ENCODE measurements at places on chromosomes 16 and 17.

GRCh38 chr17:49602783-49603182, 27.1 kb downstream of the NXPH3 start:
- no peak for DNase-seq

GRCh38 chr16:85913688-85914422, 14.9 kb downstream of the IRF8 start:
- no peak for DNase-seq

- peak; percentile 54 for DNase-seq
These were observed 17.7 kb downstream of the POLR3E start for GRCh38 chr16:22314661-22315626.

DNA sequence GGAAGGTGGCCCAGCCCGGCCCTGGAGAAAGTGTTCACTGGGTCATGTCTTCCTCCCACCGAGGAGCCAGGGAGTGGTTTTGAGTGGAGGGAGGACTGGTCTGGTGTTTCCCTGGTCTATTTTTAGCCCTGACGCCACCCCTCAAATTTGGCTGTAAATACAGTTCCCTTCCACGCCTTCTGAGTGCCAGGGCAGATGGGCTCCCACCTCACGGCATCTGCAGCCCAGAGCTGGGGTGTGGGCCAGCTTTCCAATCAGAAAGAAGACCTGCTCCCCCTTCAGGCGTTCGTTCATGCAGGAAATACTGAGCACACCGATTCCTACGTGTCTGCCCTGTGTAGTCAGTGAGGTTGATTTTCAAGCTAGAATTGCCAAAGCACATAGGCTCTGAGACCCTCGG, 53.7 kb downstream of the SNX20 start:
- DNase-seq = no peak

DNA sequence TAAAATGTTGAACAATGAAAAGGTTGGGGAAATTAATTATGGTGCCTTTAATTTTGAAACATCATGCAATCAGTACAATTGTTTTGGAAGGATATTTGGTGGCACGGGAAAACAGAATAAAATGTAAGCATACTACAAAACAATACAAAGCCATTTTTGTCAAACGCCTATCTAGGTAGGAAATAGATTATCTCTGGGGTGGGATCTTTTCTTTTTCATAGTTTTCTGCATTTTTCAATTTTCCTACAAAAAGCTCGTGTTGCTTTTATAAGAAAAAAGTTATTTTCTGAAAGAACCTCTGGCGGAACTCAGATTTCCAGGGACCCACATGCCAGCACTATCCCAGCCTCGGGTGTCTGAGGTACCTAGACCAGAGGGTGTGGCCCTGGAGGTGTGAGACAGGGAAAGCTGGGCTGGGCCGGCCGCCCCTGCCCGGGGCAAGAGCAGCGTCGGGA, 961 bp upstream of the MAP3K3 start:
- no peak for DNase-seq

DNA sequence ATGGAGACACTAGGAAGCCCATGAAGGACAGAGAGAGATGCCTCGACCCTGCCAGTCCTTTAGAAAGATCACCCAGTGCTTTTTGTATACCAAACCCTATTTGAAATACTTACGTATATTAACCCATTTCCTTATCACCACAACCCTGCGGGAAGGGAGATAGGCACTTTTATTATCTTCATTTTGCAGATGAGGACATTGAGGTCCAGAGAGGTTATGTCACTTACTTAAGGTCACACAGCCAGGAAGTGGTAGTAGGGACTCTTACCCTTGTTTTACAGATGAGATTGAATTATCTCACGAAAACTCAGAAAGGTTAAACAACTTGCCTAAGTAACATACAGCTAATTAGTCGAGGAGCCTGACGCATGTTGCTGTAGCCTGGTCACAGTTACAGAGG, 38.2 kb downstream of the IL4R start:
- DNase-seq = no peak

- DNase-seq = no peak
These were observed 31.2 kb downstream of the LYRM9 start for GRCh38 chr17:27862004-27862403.

DNA sequence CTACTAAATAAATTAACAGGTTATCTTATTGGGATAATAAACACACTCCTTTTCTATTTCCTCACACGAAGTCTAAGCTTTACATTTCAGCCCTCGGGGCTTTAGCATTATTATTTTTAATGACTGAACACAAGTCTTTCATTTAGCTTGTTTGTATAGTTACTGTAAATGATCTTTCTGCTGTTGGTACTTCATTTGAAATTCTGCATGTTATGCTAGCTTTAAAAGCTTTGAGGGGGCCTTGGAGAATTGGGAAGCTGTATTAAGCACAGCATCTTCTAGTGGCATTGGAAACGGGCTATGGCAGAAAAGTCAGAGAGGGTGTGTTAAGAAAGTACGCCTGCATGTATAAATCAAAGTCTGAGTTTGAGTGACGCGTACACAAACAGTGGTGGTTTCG, 243.7 kb downstream of the FTO start:
- no peak for DNase-seq

DNA sequence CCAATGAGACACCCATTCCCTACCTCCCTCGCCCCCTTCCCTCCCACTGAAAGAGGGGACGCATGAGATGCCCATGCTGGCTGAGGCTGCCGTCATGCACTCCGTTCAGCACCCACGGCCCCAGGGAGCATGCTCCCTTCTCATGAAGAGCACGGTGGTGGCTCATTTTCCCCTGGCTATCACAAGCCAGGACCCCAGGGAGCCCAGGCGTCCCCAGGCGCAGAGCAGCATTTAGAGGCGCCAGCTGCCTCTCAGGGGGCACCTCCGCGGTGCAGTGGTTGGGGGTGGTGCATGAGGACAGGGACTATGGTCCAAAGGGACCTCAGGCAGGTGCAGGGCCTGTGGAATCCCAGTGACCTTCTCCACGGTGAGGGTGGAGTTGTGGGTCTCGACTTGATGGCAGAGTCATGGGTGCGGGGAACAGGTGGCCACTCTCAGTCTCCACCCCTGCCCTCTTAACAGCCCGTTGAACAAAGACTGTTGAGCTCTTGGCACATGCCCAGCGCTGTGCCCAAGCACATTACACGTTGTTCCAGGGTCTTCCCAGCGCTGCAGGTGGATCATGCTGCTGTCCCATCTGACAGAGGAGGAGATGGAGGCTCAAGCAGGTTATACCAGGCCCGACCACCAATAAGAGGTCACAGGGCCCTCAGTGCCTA, 13.6 kb downstream of the KIF19 start:
- DNase-seq = no peak

DNA sequence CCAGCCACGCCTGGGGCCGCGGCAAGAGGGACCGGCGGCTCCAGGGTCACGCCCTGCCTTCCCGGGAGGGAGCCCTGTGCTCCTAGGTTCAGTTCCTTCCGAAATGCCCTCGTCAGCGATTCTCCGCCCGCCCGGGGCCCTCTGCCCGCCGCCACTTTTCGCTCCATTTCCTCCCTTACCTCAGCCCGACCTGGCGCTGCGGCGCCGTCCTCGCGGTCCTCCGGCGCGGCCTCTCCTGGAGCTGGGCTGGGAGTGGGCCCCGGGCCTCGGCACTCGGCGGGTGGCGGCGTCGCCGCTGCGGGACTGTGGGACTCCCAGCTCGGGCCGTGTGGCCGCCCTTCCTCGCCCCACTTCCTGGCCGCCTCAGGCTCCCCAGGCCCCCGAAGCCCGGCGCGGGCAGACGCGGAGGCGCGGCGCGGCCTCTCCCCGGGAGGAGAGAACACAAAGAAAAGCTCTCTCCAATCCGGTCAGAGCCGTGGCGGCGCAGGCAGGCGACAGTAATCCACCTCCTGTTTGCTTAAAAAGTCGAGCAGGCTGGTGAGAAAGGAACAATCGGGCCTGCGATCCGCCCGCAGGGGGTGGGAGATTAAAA, 1.6 kb downstream of the BAHCC1 start:
- DNase-seq = peak; percentile 87

- DNase-seq = peak; percentile 88
These were observed 6.7 kb downstream of the BAHCC1 start for GRCh38 chr17:81401723-81402529.

DNA sequence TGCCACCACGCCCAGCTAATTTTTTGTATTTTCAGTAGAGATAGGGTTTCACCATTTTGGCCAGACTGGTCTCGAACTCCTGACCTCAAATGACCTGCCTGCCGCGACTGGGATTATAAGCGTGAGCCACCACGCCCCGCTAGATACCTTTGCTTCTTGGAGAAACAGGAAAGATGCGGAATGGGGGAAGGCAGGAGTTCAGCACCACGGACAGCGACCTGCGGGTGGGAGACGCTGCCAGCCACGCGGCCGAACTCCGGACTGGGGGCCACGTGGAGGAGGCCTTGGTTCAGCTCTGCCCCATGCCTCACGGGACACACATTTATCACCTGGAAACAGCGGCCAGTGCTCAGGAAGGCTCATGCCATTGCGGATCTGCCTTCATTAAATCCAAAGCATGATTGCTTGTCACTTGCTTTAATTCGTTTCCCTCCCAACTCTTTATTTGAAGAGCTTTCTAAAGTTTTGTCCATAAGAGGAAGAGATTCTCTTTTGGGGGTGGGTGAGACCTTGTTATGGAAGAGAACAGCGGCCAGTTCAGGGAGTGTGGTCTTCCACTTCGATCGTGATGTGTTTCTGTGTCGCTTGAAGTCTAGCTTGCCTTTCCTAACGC, 219.9 kb downstream of the ENGASE start:
- DNase-seq = peak; percentile 95

- DNase-seq = no peak
These were observed 116.3 kb downstream of the TANC2 start for GRCh38 chr17:63082273-63082861.

DNA sequence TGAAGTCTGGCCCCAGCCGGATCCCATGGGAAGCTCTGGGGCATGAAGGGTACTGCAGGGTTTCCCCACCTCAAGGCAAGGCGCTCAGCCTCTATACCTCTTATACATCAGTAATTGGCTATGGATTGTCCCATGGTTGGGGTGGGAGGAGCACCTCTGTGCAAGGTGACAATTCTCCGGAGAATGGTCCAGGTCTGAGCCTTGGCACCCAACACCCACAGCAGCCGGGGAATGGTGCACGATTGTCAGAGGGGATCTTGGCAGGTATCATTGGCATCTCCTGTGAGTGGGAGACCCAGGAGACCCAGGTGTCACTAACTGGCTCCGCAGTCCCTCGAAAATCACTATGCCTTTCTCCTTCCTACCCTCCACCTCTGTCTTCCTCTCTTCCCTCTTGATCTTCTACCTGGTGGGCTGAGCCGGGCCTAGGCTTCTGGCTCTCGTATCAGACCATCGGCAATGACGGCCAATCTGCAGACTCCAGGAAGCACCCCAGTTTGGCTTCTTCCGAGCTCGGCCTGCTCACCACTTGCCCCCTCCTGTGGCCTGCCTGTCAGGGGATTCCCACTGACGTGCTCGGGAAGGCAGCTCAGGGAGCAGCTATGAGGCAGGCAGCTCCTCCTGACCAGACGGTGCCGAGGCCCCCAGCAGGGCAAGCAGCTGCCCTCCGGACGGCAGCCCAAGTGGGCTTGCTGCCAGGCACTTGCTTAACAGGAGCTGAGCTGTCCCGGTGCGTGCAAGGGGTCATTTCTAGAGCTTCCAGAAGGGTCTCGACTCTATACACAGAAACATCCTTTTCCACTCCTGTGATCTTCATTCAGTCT, 10.0 kb upstream of the CALB2 start:
- no peak for DNase-seq

- no peak for DNase-seq
These were observed 16.3 kb downstream of the FAM117A start for GRCh38 chr17:49747632-49748031.

DNA sequence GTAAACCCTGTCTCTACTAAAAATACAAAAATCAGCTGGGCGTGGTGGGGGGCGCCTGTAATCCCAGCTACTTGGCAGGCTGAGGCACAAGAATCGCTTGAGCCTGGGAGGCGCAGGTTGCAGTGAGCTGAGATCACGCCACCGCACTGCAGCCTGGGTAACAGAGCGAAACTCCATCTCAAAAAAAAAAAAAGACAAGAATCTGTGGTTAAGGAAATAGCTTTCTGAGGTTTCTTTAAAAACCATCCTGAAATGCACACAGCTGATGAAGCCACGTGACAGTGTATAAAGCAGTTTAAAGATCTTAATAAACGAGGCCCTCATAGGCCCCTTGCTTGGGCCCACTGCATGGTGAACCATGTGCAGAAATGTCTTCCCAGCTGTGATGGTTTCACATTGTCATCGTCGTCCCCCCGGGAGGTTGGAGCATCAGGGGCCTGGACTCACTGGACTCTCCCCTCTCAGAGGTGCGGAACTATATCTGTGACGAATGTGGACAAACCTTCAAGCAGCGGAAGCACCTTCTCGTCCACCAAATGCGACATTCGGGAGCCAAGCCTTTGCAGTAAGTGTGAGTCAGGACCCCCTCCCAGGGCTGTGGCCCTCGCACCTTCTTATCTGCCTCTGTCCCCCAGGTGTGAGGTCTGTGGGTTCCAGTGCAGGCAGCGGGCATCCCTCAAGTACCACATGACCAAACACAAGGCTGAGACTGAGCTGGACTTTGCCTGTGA, 16.2 kb downstream of the ZNF276 start:
- DNase-seq = no peak

DNA sequence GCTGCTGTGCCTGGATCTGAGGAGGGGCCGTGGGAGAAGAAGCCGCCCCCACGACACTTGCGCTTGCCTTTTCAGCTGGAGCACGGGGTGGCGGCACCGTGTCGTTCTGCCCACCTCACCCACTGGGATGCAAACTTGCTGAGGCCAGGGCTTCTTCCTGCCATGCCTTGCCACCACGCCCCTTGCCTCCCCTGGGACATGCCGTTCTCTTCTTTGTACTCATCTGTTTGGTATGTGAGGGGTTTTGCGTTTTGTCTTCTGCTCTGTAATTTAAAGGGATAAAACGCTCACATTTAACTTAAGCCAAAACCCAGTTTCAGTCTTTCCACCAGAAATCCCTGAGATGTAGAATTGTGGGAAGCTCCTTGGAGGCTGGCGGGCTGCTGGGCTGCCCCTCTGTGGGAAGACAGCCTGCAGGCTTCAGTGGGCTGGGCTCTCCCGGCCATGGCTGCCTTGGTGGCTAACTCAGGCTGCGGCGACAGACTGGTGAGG, 180.2 kb downstream of the RPTOR start:
- DNase-seq = no peak

DNA sequence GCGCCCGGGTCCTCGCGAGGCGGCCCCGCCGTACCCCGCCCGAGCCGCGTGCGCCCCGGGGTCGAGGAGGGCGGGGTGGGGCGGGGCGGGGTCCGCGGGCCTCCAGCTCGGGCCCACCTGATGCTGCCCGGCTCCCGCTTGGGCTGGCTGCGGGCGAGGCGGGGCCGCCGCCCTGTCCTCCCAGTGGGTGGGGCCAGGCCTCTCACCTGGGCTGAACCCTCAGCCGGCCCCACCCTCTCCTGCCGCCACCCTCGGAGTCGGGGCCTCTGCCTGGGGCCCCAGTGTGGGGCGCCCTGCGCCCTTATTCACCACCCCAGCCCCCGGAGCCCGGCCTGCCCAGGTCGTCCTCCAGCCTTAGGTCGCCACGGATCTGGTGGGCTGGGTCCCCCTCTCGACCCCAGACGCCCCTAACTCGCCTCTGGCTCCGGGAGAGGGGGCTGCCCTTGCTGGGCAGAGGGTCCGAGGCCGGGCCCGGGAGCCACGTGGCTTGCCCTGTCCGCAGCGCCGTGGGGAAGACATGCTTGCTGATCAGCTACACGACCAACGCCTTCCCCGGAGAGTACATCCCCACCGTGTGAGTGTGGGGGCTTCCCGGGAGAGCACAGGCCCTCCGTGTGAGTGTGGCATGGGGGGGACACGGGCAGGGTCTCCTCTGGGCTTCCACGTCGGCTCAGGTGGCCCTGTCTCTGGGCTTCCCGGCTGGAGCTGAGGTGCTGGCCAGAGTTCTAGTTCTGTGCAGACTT, 578 bp downstream of the RAC3 start:
- DNase-seq = no peak

- peak; percentile 93 for DNase-seq
These were observed at the start of gene PPM1E for GRCh38 chr17:58755577-58756245. PPM1E (plus strand) TSS chr17:58755854.

GRCh38 chr17:68343976-68344375, 52.7 kb downstream of the ARSG start:
- no peak for DNase-seq

Measured in islet precursor cell (in vitro differentiated cells).